Lower lobe of right lung (tissue), 2 donors: ENCODE measurements at places on chromosomes 1 and 21. TPM values are rescaled to one million over a fixed set of nuclear protein-coding genes. Genes with fewer than 3 reads are reported as not detected.

Gene CCDC24
- 10.7 TPM for total RNA-seq

Gene SLC1A7
- 0.68 TPM for total RNA-seq

Gene SDE2
- total RNA-seq: 18.4 TPM

Gene ZSCAN20
- 5.2 TPM for total RNA-seq

Gene FGR
- 193 TPM for total RNA-seq

Gene GRHL3
- total RNA-seq: 0.80 TPM

Gene RIPK4
- total RNA-seq: 8.7 TPM

GRCh38 chr1:212132025-212132424 lies 96.5 kb downstream of the DTL start:
- H3K27ac ChIP-seq: no peak overlapping the region
- no peak overlapping the region for H3K4me3 ChIP-seq
- DNase-seq: no peak
- no peaks in the 10 kb centered on the region for H3K27me3 ChIP-seq
- no peaks in the 10 kb centered on the region for H3K36me3 ChIP-seq
- H3K4me1 ChIP-seq: no peaks in the 10 kb centered on the region

GRCh38 chr1:107139833-107140702 lies 771 bp upstream of the NTNG1 start:
- H3K4me3 ChIP-seq: peak overlapping the region; percentile 63
- peaks cover 17% of the 10 kb centered on the region for H3K4me1 ChIP-seq
- H3K36me3 ChIP-seq: no peaks in the 10 kb centered on the region
- H3K27ac ChIP-seq: peak overlapping the region; percentile 56

- peaks cover 12% of the 10 kb centered on the region for H3K36me3 ChIP-seq
- no peaks in the 10 kb centered on the region for H3K27me3 ChIP-seq
- no peak overlapping the region for H3K27ac ChIP-seq
- peaks cover 14% of the 10 kb centered on the region for H3K4me1 ChIP-seq
Observed at GRCh38 chr1:64826991-64827390, 82.1 kb downstream of the RAVER2 start.

GRCh38 chr1:27132147-27132546 lies 22.8 kb downstream of the SLC9A1 start:
- no peaks in the 10 kb centered on the region for H3K27me3 ChIP-seq
- peaks cover 12% of the 10 kb centered on the region for H3K36me3 ChIP-seq
- H3K27ac ChIP-seq: no peak overlapping the region
- no peak overlapping the region for H3K4me3 ChIP-seq

- no peaks in the 10 kb centered on the region for H3K36me3 ChIP-seq
- H3K4me3 ChIP-seq: no peak overlapping the region
- peaks cover 3% of the 10 kb centered on the region for H3K27me3 ChIP-seq
- H3K4me1 ChIP-seq: no peaks in the 10 kb centered on the region
- H3K27ac ChIP-seq: no peak overlapping the region
- DNase-seq: no peak
Observed at GRCh38 chr1:17089506-17089905, 29.7 kb downstream of the PADI2 start.

GRCh38 chr21:35057428-35057827 lies 8.3 kb upstream of the RUNX1 start:
- H3K27ac ChIP-seq: no peak overlapping the region
- H3K4me3 ChIP-seq: no peak overlapping the region
- no peaks in the 10 kb centered on the region for H3K36me3 ChIP-seq
- no peaks in the 10 kb centered on the region for H3K27me3 ChIP-seq

DNA sequence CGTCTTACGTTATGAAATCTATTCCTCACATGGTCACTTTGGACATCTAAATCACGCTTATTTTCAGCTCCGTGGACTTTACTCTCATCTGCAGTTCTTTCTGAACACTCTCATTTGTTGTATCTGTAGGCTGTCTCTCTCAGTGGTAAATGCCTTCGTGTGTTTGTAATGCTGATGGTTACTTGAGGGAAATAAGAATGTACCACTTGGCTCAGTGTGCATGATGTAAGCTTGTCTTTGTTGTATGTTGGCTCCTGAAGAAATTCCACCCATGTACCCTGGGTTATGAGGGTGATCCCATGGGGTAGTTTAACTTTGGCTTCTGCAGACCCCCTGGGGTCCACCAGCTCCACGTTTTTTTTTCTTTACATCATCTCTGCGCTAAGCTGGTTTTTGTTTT lies 378.4 kb downstream of the SETD4 start:
- no peaks in the 10 kb centered on the region for H3K4me1 ChIP-seq
- H3K27me3 ChIP-seq: no peaks in the 10 kb centered on the region
- no peak overlapping the region for H3K27ac ChIP-seq
- no peaks in the 10 kb centered on the region for H3K36me3 ChIP-seq
- H3K4me3 ChIP-seq: no peak overlapping the region

DNA sequence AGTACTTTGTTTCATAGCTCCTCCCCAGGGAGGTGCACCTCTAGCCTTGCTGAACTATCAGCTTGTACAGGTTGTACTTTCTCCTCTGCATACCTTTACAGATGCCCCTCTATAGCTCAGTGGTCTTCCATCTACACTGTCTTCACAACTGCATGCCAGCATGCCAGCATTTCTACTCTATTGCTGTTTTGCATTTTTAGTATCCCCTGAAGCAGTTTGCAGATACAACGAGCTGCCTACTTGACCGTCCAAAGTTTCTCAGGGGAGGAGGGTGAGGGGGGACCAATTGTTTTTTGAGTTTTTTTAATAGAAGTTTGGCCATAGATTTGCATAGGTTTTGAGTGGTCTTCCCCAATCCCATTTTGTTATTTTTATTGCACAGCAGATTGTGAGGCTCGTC lies 27.6 kb upstream of the CTH start:
- no peaks in the 10 kb centered on the region for H3K27me3 ChIP-seq
- no peak overlapping the region for H3K27ac ChIP-seq
- H3K4me1 ChIP-seq: no peaks in the 10 kb centered on the region
- H3K36me3 ChIP-seq: no peaks in the 10 kb centered on the region
- H3K4me3 ChIP-seq: no peak overlapping the region

- no peak for DNase-seq
- no peak overlapping the region for H3K27ac ChIP-seq
- H3K27me3 ChIP-seq: no peaks in the 10 kb centered on the region
Observed at GRCh38 chr1:46369542-46370213, 24.4 kb upstream of the FAAH start.

GRCh38 chr1:64176659-64177058 lies 26.8 kb upstream of the UBE2U start:
- H3K4me1 ChIP-seq: peaks cover 12% of the 10 kb centered on the region
- H3K4me3 ChIP-seq: no peak overlapping the region
- H3K27me3 ChIP-seq: no peaks in the 10 kb centered on the region
- no peak overlapping the region for H3K27ac ChIP-seq
- no peaks in the 10 kb centered on the region for H3K36me3 ChIP-seq

DNA sequence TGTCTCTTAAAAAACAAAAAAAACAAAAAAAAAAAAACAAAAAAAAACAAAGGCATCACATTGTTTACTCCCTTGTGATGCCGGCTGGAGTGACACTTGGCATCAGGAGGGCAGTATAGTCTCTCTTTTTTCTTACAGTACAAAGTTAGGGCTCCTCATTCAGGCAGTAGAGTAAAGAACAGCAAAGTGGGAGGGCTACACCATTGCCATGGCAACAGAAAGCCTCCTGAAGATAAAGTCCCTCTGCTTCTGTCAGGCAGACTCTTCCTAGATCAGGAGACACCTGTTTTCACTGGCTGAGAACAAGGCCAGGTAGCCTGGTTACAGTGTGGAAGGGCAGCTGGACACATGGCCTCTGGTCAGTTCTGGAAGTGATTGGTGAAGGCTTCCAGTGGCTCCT lies 41.3 kb upstream of the RAB3GAP2 start:
- no peaks in the 10 kb centered on the region for H3K36me3 ChIP-seq
- H3K4me3 ChIP-seq: no peak overlapping the region
- no peak overlapping the region for H3K27ac ChIP-seq
- H3K4me1 ChIP-seq: no peaks in the 10 kb centered on the region

DNA sequence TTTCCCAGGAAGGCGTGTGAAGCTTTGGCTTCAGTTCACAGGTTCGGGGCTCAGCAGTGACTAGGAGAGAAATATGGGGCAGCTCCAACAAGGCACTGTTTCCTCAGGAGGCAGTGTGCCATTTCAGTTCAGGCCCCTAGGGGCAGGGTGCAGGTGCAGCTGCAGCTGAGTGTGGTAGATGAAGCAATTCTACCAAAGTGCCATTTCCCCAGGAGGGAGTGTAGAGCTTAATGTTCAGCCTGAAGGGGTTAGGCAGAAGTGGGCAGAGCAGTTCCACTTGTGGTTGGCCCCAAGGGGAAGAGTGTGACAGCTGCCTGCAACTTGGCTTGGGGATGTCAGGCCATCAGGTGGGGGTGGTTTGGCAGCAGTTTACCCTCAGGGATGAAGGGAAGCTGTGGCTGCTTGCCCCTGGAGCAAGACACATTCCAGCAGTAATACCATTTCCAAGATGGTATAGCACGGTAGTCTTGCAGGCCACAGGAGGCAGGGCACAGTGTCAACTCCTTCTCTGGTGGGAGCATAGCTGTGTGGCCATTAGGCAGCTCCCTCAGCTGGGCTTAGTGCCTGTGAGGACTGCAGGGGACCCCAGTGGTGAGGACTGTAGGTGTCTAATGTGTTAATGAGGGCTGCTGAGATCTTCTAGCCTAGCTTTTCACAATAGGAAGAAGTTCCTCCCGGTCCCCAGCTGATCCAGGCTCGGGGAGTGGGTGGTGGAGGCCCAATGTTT lies 34.7 kb downstream of the RGSL1 start:
- no peaks in the 10 kb centered on the region for H3K36me3 ChIP-seq
- no peaks in the 10 kb centered on the region for H3K4me1 ChIP-seq
- no peaks in the 10 kb centered on the region for H3K27me3 ChIP-seq

DNA sequence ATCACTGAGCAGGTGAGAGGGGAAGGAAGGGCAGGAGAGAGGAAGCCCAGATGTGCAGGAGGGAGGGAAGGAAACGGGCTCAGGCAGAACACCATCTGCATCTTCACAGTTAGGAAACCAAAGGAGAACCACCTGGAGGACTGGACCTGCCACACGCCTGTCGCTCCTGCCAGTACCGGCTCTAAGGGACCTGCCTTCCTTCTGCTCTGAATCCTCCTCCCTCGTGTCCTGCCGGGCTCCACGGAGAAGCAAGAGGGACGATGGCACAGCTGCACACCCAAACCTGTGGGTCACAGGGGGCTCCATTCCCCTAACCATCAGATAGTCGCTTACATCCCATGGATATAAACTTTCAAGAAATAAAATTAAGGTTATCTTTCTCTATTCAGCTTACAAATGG lies 56.1 kb downstream of the TOR1AIP2 start:
- no peak overlapping the region for H3K4me3 ChIP-seq
- DNase-seq: no peak

DNA sequence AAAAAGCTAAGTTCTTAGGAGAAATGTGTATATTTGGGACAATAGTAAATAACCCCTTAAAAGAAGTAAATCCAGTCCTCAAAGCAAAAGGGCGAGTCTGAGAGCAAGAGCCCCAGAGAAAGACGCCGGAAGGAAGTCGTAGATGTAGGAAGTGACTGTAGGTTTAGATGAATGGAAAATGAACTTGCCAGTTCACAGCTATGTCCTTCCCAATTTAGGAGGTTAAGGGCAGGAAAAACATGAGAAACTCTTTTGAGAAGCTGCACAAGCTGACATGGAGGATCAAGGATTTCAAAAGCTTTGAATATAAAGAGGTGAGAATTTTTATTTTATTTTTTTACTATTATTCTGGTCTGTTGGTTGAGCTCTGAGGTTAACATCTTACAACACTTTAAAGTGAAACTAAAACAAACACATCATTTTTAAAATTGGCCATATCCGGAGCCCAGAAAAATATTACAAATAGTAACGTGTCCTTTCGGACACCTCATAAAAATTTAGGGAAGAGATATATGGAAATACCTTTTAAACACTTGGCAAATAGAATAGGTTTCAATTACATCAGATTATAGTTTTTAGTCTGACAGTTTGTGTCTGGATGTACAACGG lies 1178.6 kb downstream of the MRPL39 start:
- H3K27ac ChIP-seq: no peak overlapping the region
- no peak for DNase-seq
- peak overlapping the region; percentile 46 for H3K4me3 ChIP-seq
- no peaks in the 10 kb centered on the region for H3K36me3 ChIP-seq
- H3K27me3 ChIP-seq: no peaks in the 10 kb centered on the region

- no peaks in the 10 kb centered on the region for H3K36me3 ChIP-seq
- H3K27me3 ChIP-seq: no peaks in the 10 kb centered on the region
- no peak for DNase-seq
- H3K4me3 ChIP-seq: no peak overlapping the region
- H3K27ac ChIP-seq: no peak overlapping the region
Observed at GRCh38 chr1:151799179-151800022, 5.8 kb downstream of the LINGO4 start.

DNA sequence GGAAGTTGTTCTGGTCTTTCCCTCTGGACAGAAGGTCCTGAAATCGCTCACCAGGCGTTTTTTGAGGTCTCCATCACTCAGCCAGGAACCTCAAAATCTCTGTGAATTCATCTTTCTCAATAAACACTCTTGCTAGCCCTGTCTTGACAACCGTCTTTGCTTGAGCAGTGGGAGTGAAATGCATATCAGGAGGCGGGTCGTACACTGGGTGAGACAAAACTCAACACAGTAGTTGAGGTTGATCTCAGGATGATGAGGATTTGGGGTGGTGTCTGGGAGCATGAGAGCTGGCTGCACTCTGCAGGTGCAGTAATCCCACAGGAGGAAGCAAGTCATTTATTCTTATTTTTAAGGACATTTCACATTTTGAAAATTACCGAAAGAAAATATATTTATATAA lies 1.9 kb downstream of the GPR25 start:
- no peak overlapping the region for H3K4me3 ChIP-seq
- DNase-seq: no peak
- peaks cover 14% of the 10 kb centered on the region for H3K4me1 ChIP-seq
- H3K27me3 ChIP-seq: peaks cover 51% of the 10 kb centered on the region
- H3K27ac ChIP-seq: no peak overlapping the region
- no peaks in the 10 kb centered on the region for H3K36me3 ChIP-seq

- H3K4me1 ChIP-seq: no peaks in the 10 kb centered on the region
- no peak for DNase-seq
- no peaks in the 10 kb centered on the region for H3K36me3 ChIP-seq
- no peak overlapping the region for H3K27ac ChIP-seq
- no peaks in the 10 kb centered on the region for H3K27me3 ChIP-seq
- no peak overlapping the region for H3K4me3 ChIP-seq
Observed at GRCh38 chr1:157652859-157653493, 47.6 kb downstream of the FCRL3 start.

GRCh38 chr1:2231532-2232254 lies 3.6 kb downstream of the SKI start:
- peaks cover 72% of the 10 kb centered on the region for H3K4me1 ChIP-seq
- peak; percentile 94 for DNase-seq
- H3K36me3 ChIP-seq: no peaks in the 10 kb centered on the region
- H3K4me3 ChIP-seq: peak overlapping the region; percentile 64
- H3K27ac ChIP-seq: peak overlapping the region; percentile 89
- H3K27me3 ChIP-seq: no peaks in the 10 kb centered on the region

GRCh38 chr1:212759683-212760082 lies 31.9 kb downstream of the NSL1 start:
- no peaks in the 10 kb centered on the region for H3K27me3 ChIP-seq
- peaks cover 4% of the 10 kb centered on the region for H3K36me3 ChIP-seq
- H3K4me1 ChIP-seq: peaks cover 4% of the 10 kb centered on the region
- DNase-seq: no peak
- H3K4me3 ChIP-seq: no peak overlapping the region

DNA sequence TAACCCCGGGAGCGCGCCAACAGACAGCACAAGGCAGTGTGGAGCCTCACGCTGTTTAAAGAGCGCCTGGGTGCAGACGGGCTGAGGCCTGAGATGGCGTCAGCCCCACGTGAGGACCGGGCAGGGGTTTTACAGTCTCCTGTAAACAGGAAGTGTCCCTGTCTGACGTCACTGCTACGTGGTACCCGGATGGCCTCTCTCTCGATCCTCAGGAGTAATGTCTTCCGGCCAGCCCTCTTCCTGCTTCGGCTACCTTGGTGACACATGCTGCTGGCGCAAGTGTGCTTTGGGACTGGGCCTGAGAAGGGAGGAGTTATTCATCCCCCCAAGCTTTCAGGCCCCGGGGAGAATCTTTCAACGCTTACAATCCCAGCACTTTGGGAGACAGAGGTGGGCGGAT lies 41.2 kb downstream of the CNST start:
- H3K4me3 ChIP-seq: no peak overlapping the region
- no peaks in the 10 kb centered on the region for H3K27me3 ChIP-seq
- no peak overlapping the region for H3K27ac ChIP-seq
- peaks cover 29% of the 10 kb centered on the region for H3K4me1 ChIP-seq
- DNase-seq: no peak
